EL (cell line): ENCODE measurements at places on chromosomes 4 and X.

DNA sequence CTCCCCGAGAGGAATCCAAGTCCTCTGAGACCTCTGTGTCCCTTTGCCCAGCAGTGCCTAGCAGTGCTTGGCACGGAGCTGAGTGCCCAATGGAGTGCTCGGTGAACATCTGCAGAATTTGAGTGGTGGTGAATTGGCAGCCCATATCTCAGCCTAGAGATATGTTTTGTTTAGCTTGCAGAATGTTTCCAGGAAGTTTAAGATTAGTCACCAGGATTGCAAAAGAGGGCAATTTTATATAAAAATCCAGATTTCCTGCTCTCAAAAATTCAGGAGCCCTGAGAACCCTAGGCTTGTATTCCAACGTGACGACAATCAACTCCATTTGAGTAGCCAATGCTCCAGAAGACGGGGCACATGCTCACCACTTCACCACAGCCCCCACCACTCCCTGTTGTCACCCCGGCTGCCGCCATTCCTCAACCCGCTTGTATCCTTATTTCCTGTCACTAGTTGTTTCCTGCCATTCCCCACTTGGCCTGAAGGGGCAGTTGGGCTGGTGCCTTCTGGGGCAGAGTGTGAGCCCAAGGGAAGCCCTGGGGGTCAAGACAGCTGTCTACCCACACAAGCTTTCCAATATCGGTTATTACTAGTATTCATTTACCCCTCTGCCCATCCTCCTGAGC, 116.9 kb downstream of the EFNB1 start:
- DNase-seq: peak; percentile 30

DNA sequence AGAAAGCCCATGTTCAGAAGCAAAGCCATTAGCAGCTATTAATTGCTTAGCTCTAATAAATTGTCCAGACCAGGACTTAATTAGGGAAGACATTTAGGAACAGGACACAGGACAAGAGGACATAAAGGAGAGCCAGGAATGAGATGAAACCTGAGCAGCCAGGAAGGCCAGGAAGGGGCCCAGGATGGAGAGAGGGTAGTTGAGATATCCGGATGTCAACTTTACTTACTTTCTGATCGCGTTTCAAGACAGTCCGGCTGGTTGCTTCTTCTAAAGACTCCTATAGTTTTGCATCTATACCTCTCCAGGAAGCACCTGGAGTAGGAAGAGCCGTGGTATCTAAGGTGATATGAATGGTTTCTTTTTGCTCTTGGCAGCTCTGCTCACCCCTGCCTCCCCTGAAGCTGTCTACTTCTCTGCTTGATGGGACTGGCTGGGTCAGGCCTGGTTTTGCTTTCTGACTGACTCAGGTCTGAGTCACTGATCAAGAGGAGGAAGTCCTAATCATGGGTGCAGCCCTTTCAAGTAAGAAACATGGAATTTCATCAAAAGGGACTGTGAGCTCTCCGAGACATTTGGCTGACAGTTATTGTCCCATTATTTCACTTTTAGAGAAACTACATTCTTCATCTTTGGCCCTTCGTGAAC, 733.3 kb downstream of the RPA4 start:
- DNase-seq: peak; percentile 69

DNA sequence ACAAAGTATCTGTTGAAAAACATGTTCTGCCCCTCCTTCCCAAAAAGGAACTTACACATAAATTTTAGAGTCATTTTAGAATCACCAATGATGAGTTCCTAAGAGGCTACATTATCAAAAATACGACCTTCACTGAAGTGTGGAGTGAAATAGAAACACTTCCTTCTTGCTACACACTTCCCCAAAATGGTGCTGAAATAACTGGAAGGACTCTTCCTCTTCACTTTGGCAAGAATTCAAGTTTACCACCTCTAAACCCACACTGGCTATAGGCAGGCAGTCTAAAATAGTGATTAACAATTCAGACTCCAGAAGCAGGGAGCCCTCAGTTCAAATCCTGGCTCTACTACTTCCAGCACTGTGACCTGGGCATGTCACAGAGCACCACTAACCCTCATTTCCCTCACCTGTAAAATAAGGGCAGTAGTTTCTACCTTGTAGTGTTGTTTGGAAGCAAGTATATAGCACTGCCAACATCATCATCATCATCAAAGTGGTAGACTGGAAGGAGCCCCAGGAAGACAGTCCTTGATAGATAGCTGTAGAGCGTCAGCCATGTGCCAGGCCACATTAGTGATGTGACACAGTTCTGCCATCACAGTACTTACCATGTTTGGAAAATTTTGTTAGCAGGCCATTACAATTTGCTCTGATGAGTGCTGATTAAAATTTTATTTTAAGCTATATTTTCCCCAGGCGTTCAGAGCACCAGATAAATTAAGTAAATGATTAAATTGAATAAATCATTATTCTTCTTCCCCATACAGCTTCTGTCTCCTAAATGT, 103.3 kb downstream of the PARM1 start:
- DNase-seq: no peak

DNA sequence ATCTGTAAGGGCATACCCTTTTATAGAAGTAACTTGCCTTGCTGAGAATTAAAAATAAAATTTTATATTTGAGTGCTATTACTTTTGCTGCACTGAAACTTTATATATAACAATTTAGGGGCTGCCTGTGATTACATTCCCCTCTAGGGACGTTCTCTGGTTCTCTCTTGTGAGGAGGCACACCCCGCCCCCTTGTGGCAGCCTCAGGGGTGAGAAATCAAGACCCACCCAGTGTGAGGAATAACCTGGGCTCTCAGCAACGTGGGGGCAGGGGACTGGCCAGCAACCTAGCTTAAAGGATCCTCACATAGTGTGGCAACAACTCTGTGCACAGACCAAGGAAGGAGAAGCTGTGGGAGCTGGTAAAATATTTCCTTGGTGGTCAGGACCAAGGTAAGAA, 43.7 kb downstream of the MAGEA9 start:
- peak; percentile 3 for DNase-seq

- no peak for DNase-seq
Measured at GRCh38 chr4:120855307-120856001, 67.1 kb downstream of the PRDM5 start.

- DNase-seq: no peak
Measured at GRCh38 chr4:85520765-85521749, 46.1 kb downstream of the ARHGAP24 start.

- peak; percentile 6 for DNase-seq
Measured at GRCh38 chrX:7941390-7942042, 14.3 kb upstream of the PNPLA4 start.

DNA sequence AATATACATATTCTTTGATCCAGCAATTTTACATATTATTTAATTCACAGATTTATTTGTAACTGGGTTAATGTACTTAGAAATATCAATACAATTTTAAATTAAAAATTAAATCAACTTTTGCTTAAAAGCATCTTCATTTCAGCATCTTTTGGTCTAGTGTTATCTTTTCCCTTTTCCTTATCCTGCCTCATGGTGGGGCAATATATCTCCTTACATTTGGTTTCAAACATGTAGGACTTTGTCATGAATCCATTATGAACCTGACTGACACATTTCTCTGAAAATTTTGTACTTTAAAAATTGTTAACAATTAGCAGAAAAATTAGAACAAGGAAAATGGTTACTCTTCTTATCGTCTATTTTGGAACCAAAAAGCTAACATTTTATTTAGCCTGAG, 42.8 kb upstream of the ANK2 start:
- DNase-seq: no peak

GRCh38 chr4:156420623-156421022, 467.0 kb upstream of the CTSO start:
- no peak for DNase-seq

- no peak for DNase-seq
Measured at GRCh38 chr4:173736840-173737239, 206.8 kb upstream of the HAND2 start.

- no peak for DNase-seq
Measured at GRCh38 chr4:126023896-126024295, 709.1 kb downstream of the FAT4 start.

GRCh38 chrX:38675856-38676255, 114.5 kb downstream of the TSPAN7 start:
- DNase-seq: no peak

DNA sequence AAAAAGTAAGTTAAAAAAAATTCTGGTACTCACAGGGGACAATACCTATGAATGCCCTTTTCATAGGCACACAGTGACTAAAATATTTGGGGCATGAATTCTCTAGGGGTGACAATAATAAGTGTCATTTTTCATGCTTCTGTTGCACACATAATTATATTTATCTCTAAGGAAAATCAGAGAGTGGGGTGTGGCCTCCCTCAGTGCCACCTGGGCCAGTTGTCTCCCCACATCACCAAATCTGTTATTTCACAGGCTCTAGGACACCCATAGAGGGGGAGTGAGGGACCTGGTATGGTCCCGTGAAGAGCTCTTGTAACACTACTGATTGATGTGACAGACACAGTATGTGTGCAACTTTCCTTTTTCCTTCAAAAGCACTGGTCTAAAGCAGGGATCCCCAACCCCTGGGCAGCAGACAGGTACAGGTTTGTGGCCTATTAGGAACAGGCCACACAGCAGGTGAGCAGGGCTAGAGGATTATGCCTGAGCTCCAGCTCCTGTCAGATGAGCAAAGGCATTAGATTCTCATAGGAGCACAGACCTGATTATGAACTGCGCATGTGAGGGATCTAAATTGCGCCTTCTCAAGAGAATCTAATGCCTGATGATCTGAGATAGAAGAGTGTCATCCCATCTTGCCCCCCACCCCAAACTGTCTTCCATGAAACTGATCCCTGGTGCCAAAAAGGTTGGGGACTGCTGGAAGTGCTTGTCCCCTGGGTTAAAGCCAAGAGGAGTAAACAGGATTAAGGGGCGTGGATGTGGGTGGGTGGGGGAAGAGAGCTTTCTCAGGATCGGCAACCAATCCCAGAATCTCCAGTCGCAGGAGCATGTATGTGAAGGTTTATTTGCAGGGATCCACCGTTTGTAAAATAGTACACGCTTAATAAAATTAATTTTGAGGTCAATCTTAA, 856 bp downstream of the SLC9B1 start:
- DNase-seq: peak; percentile 1
